NCI-H187 (cell line): ENCODE measurements at places on chromosomes 2 and 18.

- DNase-seq = no peak
Measured at GRCh38 chr2:37318401-37318800, 6.2 kb downstream of the PRKD3 start.

GRCh38 chr2:113894156-113894743, 4.4 kb downstream of the ACTR3 start:
- no peak for DNase-seq

DNA sequence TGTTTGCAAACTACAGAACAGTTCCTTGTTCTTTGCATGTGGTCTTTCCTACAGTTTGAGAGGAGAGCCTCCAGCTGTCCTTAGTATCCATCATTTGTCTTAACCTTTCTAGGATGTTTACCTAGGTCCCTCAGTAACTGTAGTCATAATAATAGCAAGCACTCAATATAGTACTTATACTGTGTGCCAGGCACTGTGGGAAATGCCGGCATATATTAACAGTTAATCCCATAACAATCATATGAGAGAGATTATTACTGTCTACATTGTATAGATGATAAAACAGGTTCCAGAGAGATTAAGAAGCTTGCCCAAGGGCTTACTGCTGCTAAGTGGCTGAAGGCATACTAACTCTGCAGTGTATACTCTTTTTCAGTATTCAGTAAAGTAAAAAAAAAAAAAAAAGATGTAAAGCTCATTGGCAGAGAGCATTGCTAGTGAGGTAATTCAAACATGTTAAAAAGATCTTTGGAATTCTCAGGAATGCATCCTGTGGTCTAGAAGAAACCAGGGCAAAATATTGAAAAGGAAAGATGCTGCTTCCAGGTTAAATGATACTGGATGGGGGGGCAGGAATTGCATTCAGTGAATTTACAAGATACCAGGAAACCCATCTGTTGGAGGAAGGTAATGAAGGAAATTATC, 72.3 kb downstream of the SPTBN1 start:
- DNase-seq = no peak

- DNase-seq = no peak
Measured at GRCh38 chr2:134790487-134790886, 47.9 kb upstream of the ACMSD start.

- DNase-seq = no peak
Measured at GRCh38 chr18:78766651-78767533, 212.7 kb upstream of the SALL3 start.
